IMR-90 (cell line): ENCODE measurements at places on chromosomes 4 and X. TPM values are rescaled to one million over a fixed set of nuclear protein-coding genes. Genes with fewer than 3 reads are reported as not detected.

- DNase-seq, result no peak
Measured at GRCh38 chrX:39361736-39362135, 560.5 kb downstream of the MID1IP1 start.

DNA sequence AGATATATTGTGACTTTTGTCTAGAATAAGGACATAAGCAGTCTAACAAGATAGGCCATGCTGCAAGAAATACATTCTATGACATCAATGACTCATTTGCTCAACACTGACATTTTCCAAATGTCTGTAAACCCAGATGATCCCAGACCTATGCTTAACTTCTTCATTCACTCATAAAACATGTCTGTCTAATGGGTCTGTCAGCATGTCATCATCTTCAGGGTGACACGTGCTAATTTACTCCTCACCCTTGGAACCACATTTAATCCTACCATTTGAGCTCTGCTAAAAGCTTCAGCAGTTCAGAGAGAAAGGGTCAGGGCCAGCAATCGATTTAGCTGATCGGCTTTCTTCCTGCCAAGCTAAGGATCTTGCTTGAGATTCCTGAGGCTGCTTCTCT, 109.4 kb upstream of the MAP3K15 start:
- peak; percentile 15 for DNase-seq

MFAP3L gene
- total RNA-seq, result 0.28 and 0.36 TPM in 2 replicates

MAGEE2 gene
- total RNA-seq, result not detected in 2 replicates
